ENCODE measurements at places on chromosomes 11 and 22.

DNA sequence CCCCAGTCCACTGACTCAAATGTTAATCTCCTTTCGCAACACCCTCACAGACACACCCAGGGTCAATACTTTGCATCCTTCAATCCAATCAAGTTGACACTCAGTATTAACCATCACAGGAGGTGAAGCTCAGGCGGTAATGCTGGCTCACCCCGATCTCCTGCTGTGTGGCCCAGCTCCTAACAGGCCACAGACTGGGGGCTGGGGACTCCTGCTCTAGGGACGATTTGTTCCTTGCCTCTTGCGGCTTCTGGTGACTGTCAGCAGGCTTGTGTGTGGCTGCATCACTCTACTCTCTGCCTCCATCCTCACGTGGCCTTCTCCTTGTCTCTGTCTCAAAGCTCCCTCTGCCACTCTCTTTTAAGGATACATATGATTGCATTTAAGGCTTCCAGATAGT lies 45.0 kb downstream of the SPON1 start:
- DNase-seq = no peak

GRCh38 chr11:106047631-106048030 lies 25.6 kb upstream of the MSANTD4 start:
- no peak for DNase-seq

DNA sequence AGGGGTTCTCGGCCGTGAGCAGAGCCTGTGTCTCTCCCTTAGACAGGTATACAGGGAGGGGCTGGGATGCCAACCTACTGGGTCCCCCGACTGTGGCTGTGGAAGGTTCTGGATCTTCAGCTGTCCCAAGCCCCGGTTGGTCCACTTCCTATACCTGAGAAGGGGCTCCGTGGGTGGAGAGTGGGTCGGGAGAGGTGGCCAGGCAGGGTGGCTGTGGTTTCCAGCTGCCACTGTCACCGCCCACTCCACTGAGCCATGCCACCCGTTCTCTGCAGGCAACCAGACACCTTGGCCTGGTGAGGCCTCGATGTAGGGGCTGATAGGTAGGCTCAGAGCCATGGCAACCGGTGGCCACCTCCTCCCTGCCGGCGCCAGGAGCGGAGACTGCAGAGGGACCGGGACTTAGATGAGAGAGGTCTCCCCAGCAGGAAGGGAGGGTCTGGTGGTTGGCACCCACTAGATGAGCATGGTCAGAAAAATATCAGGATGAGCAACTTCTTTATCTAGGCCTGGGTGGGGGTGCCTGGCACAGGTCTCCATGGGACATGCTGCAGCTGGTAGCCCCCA lies 53.8 kb downstream of the TRIOBP start:
- DNase-seq = no peak

- DNase-seq = no peak
Observed at GRCh38 chr11:69474736-69475135, 6.7 kb upstream of the LINC01488 start.

DNA sequence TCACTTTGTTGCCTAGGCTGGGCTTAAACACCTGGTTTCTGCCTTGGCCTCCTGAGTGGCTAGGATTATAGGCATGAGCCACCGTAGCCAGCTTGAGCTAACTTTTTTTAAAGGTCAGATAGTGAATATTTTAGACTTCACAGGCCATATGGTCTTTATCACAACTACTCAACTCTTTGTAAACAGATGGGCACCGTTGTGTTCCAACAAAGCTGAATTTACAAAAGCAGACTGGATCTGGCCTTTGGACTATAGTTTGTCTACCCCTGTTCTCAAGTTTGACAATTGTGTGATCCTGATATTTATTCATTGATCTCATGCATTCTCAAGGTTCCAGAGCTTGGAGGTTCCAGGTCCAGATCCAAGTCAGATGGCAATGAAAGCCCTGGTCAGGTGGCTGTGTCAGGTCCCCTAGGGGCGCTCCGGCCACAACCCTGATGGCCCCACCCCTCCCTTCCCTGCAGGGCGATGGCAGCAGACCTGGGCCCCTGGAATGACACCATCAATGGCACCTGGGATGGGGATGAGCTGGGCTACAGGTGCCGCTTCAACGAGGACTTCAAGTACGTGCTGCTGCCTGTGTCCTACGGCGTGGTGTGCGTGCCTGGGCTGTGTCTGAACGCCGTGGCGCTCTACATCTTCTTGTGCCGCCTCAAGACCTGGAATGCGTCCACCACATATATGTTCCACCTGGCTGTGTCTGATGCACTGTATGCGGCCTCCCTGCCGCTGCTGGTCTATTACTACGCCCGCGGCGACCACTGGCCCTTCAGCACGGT lies 15.8 kb downstream of the P2RY2 start:
- DNase-seq = no peak

- DNase-seq = peak; percentile 10
Observed at GRCh38 chr11:35650006-35650405, 12.6 kb upstream of the TRIM44 start.

GRCh38 chr11:118114266-118114665 lies 27.5 kb upstream of the SMIM35 start:
- no peak for DNase-seq

GRCh38 chr11:76592025-76592914 lies 78.3 kb downstream of the LRRC32 start:
- peak; percentile 26 for DNase-seq

DNA sequence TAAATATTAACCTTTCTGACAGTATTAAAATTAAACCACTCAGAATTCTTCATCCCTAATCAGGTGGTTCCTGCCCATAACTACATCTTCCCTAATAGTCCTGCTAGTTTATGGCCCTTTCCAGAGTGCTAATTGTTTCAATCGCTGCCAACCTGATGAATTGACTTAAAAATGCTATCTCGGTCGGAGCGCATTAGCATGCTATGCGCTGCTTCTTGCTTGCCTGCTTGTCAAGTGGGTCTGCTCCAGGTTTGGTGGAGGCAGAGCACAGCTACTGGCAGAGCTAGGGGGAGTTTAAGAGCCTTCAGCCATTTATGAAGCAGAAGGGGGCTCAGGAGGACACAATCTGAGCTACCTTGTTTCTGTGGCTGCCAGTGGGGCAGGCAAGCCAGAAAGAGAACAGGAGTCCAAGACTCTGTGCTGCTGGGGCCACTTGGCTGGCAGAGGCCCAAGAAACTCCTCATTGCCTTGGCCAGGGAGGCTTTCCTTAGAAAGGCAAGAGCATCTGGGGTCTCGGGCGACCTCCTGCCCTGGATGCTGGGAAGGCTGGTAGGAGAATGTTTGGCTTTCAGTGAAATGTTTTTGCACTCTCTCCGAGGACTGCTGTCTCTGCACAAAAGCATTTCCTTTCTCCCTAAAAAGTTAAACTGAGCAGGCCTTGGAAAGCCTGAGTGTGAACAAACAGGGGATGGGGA lies 62.1 kb upstream of the PHOX2A start:
- DNase-seq = no peak

- no peak for DNase-seq
Observed at GRCh38 chr11:102467080-102467708, 14.6 kb upstream of the TMEM123 start.

GRCh38 chr11:106011481-106011880 lies 10.6 kb downstream of the MSANTD4 start:
- DNase-seq = no peak

- DNase-seq = no peak
Observed at GRCh38 chr22:17047656-17048055, 37.1 kb upstream of the IL17RA start.

GRCh38 chr11:116420770-116421528 lies 351.8 kb downstream of the BUD13 start:
- DNase-seq = no peak

DNA sequence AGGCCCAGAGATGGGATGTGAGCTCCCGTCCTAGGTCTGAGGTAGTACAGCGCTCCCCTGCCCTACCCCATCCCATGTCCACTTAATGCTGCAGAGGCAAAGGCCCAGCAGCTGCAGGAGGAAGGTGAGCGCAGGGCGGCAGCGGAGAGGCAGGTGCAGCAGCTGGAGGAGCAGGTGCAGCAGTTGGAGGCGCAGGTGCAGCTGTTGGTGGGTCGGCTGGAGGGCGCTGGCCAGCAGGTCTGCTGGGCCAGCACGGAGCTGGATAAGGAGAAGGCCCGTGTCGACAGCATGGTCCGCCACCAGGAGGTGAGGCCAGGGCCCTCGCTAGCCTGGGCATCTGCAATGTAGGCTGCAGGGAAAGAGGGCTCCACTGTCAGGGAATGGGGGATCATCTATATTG lies 15.2 kb downstream of the CCDC157 start:
- no peak for DNase-seq

DNA sequence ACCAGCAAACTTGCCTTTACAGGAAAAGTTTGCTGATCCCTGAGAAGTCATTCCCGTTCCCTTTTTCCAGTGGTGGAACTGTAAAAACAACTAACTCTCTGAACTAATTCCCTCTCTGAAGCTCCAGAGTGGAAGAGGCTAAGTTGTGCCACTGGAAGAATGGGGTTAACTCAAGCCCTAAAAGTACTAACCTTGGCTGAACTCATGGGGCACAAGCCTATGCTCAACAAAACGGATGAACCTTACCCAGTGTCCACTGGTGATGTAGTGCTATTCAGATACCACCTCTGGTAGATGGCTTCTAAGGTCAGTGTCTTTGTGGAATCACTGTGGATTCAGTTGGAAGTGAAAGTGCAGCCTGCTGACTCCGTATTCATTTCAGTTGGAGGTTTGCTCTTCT lies 59.9 kb upstream of the GNAZ start:
- no peak for DNase-seq

- no peak for DNase-seq
Observed at GRCh38 chr11:114773541-114774338, 95.4 kb downstream of the NXPE2 start.

DNA sequence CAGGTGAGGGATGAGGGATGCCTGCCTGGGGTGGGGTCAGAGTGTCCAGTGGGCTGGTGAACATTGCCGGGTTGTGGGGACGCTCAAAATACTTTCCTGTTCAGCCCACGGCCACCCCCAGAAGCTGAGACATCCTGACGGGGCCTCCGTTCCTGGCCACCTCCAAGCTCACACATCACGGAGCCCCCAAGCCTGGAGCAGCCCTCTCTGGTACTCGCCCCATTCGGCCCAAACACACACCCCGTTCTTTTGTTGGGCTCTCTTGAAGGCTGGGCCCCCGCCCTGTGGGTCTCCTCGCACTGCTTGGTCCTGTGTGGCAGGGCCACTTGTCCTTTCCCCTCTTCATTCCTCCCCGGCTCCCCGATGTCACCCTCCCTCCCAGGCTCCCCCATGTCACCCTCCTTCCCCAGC lies 442.6 kb downstream of the TBC1D22A start:
- no peak for DNase-seq

GRCh38 chr11:128925250-128925600 lies 17.4 kb downstream of the TP53AIP1 start:
- DNase-seq = no peak

DNA sequence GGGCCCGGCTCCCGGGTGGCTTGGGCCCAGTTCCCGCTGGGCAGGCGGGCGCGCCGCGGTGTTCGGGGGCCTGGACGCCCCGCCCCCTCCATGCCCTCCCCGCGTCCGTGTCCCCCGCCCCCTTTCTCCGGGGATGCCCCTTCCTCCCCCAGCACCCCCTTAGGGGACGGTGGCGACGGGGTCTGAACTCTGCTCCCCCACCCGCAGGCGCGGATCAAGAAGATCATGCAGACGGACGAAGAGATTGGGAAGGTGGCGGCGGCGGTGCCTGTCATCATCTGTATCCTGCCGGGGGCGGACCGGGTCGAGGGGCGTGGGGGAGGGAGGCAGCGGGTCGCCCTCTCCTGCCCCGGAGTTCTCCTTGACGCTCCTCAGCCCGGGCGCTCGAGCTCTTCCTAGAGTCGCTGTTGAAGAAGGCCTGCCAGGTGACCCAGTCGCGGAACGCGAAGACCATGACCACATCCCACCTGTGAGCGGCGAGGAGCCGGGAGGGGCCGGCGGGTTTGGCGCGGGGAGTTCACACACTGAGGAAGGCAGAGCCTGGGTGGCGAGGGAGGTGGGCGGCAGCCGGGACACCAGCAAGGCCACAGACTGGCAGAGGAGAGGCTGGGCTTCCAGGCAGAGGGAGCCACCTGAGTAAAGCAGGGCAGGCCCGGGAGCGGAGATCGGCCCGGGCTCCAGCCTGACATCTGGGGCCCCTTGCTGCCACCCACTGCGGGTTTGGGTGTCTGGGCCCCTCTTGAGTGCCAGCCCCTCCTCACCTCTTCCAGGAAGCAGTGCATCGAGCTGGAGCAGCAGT lies 546 bp downstream of the DRAP1 start:
- DNase-seq = no peak

DNA sequence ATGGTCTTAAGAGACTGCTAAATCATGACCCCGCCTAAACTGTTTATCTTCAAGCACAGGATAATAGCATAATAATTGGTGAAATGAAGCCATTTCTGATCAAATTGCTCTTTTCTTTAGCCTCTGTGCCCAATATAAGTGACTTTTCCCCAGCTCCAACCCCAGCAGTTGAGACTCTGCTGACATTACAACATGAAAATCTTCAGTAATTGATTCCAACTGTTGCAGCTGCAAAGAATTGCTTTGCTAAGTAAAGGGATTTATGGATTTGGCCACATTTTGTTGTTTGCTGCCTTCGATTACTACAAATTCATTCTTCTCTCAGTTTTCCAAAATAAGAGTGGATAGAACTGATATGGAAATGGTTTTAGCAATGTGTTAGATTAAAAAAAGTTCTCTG lies 576.7 kb upstream of the LRRC4C start:
- DNase-seq = no peak

DNA sequence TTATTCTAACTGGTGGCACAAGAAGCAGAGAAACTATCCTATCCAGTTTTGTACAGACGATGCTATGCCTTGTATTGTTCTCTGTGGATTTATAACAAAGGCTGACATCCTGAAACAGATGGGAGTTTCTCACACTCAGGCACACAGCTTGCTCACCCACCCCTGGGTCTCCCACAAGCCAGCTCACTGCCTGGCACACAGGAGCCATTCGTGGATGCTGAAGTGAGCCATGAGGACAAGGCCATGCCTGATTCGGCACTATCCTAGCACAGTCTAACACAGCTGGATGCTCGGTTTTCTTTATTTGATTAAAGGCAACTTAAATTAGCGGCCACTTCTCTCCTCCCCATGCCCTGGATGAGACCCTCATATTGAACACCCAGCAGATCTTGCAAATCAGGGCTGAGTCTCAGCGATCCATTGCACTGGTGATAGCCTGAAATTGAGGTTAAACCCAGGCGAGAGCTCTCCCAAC lies 25.7 kb upstream of the TMPRSS4 start:
- DNase-seq = no peak

- DNase-seq = no peak
Observed at GRCh38 chr11:118610225-118610772, 2.9 kb downstream of the PHLDB1 start.

DNA sequence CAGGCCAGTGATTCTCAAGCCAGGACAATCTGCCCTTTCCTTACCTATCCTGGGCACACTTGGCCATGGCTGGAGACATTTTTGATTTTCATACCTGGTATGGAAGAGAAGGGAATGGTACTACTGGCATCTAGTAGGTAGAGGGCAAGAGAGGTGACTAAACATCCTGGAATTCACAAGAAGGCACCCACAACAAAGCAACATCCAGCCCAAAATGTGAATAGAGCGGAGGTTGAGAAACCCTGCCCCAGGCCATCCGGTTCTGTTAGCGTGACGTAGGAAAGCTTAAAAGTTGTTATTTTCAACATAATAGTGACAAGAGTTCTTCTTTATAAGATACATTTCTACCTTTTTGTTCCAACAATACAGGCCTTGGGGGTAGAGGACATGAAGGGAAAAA lies 114.9 kb upstream of the ALX4 start:
- no peak for DNase-seq

GRCh38 chr11:64148226-64148916 lies 17.5 kb downstream of the MACROD1 start:
- DNase-seq = peak; percentile 74

- DNase-seq = no peak
Observed at GRCh38 chr11:12677131-12677530, 2.9 kb downstream of the TEAD1 start.

All from activated CD4-positive, alpha-beta T cell treated with anti-CD3 and anti-CD28 coated beads, Interleukin-2, Interleukin-6, amounts not matched to agents 100 ng/mL and 50 ng/mL, durations not matched to agents 16 hours and 8 hours (primary cell).